ENCODE measurements at places on chromosomes 3 and 15.

DNA sequence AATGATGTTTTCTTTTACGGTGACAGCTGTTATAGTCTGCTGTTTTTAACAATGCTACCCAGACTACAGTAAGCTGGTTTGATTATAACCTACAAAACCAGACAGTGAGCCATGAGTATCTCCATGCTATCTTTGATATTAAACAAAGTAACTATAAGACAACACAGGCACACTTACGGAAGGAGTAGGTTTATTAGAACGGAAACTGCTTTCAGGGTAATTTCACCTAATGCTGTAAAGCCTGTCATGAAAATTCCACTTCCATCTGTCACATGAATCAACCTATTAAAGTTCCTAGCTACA is 33.0 kb downstream of the VPS13C start:
- DNase-seq, result no peak

DNA sequence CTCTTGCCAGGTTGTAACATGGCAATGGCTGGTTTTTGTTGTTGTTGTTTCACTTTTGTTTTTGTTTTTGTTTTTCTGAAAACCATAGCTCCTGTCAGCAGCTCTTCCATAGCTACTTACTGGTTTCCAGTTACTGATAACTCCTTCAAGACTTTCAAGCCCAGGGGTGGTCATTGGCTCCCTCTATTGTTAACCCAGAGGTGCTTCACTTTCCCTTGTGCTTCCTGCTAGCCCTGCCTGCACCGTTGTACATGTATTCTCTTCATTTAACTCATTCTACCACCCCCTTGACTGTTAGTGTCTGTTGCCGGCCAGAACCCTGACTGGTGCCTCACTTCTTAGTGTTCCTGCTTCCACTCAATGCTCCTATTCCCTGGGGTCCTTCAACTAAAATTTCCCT is 4.2 kb upstream of the TRAT1 start:
- no peak for DNase-seq

DNA sequence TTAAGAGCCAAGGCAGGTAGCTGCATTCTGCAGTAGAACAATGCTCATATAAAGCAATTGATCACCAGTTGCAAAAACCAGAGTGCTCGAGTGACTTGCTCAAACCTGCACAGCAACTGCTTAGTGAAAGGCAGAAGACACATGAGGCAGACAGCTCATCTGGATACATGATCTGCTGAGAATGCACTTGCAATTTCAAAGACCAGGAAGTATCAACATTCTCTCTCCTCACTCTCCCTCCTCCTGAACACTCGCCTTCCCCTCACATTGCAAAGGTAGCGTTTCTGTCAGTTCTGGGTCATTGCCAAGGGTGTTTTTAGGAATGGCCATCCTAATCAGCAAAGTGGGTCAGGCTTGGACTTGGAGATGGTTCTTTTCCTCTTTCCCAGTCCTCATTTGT is 61.0 kb downstream of the BFSP2 start:
- no peak for DNase-seq

DNA sequence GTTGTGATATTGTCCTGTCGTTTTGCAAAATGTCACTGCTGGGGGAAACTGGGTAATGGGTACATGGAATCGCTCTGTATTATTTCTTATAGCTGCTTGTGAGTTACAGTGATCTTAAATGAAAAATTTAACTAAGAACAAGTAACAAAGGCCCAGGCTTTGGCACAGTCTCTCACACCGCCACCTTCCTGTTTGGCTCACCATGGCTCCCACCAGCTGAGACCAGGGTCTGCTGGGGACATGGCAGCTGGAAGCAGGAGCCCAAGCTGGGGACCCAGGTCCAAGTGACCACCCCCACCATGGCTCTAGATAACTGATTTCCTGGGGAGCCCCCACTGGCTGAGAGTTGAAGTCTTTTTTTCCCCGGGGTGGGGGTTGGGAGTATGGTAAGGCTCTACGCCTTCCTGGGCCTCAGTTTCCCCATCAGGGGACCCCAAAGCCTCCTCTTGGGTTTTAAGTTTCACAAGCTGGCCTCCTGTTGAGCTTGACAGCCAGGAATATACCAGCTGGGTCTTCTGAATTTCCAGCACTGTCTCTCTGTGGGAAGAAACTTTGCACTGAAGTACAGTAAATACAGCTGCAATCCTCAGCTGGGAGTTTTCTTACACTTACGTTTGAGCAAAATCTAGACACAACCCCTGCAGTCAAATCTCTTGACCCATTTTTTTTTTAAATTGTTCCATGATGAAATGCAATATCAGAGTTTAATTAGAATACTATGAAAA is 26.1 kb downstream of the ABTB1 start:
- DNase-seq, result no peak

DNA sequence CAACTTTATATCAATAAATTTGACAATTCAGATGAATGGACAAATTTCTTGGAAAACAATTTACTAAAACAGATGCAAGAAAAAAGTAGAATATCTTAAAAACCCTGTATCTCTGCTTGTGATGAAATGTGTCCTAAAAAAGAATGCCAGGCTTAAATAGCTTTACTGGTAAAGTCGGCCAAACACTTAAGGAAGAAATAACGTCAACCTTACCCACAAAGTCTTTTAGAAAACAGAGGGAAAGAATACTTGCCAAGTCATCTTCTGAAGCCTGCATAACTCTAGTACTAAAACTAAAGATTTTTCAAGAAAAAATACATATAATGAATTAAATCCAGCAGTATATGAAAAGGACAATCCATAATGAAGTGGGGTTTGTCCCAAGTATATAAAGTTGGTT is 111.1 kb downstream of the RASA2 start:
- DNase-seq, result no peak

- DNase-seq, result peak; percentile 79
Measured at GRCh38 chr3:48507256-48508061, 3.5 kb upstream of the SHISA5 start.

DNA sequence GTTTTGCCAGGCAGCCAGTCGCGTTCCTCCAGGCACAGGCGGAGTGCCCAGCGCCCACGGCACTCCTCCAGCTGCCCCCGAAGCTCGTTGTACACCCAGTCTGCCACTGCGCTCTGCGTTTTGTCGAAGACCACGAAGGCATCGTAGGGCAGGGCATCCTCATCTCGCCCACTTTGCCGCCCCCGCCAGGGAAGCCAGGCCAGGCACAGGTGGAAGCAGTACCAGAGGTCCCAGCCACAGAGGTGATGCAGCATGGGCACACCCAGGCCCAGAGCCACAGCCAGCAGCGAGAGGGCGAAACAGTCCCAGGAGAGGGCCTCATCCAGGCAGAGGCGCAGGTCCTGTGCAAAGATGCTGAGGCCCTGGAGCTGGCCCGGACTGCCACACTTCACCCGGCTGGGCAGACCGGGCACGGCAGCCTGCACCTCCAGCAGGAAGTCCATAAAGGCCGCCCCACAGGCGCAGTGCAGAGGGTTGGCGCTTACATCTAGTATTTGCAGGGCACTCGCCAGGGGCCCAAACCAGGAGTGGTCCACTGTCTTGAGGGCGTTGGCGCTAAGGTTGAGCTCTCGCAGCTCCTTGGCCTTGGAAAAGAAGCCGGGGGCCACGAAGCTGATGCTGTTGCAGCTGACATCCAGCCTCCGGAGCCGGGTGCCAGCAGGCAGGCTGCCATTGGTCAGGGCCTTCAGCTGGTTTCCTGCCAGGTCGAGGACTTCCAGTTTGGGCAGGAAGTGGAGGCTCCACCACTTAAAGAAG is 3.7 kb downstream of the TLR9 start:
- no peak for DNase-seq

DNA sequence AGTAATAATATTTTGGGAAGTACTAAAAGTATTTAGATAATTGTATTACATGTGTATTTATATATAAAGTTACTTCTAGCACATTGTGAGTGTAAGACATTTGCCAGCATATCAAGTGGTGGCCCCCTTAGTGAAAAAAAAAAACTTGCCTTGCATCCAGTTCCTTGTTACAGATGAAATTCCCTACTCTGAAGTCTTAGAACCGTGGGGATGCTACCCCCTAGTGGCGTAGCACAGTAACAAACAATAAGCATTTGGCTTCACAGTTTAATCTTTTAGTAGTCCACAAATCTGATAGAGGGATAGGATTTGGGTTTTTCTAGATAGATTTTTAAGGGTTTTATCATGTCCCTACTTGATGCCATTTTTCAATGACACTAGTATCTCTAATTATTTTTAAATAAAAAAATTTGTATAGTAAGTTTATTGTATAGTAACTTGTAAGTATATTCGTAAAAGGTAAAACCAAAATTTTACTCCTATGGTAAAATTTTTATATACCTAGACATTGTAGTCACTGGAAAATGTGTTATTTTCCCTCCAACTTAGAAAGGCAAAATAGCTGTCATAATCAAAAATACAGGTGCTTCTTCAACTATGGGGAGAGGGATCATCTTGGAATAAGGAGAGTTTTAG is 14.3 kb downstream of the SMC4 start:
- DNase-seq, result peak; percentile 27

DNA sequence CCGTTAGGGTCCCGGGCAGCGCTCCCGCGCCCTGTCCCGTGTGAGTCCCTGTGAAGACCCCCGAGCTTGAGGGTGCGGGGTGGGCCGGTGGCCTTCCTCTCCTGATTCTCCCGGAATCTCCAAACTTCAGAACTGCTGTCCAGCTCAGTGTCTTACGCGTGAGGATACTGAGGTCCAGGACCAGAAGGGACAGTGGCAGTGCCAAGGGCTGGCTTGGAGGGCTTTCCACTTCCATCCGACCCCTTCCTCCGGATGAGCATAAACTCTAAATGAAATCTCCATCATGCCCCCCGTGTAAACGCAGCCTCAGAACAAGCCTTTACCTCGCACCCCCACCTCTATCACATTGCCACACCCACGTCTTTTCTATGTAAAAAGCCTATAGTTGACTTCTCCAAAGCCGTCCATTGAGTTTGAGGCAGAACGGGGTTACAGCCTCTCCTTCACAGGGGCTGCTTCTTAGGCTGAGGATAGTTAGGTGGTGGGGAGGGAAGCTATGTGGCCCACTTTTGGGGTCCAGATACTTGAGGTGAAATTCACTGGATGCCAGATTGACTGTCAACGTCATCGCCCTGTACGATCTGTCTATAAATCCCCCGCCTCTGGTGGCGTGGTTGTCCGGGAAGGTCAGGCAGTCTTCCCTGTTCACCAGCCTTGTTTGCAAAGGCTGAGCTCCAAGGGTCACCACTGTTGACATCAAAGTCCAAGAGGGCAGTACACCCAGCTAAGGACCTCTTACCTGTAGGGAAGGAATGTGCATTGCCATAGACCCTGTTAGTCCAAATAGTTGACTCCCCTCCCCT is 1.1 kb downstream of the EDEM1 start:
- no peak for DNase-seq

DNA sequence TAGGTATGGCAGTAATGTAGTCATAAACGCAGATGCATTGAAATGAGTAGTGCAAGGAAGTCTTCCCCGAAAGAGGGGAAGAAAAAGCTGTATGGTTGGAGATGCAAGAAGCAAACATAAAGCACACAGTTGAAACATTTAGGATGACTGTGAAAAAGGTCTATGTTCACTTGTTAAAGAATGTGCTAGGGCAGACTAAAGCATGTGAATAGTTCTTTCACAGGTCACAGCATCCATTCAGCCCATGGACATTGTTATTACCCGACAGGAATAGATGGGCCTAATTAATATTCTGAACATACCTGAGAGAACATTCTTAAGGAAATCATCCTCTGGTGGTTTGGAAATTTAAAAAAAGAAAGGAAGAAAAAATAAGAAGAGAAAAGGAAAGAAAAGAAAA is 595.2 kb downstream of the ZIC1 start:
- DNase-seq, result no peak

DNA sequence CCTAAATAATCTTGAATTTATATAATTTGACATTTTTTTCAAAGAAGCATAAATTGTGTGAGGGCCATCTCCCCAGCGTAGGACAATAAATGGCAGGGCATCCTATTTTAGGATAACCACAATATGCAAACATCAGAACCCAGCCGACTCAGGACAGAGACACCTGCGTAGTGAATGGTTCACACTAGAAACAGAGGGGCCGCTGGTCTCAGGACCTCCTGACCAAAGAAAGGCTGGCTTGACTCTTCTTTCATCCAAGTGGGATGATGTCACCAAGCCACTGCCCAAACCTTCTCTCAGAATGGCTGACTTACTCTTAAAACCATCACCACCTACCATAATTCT is 162.1 kb downstream of the FOXP1 start:
- DNase-seq, result no peak

DNA sequence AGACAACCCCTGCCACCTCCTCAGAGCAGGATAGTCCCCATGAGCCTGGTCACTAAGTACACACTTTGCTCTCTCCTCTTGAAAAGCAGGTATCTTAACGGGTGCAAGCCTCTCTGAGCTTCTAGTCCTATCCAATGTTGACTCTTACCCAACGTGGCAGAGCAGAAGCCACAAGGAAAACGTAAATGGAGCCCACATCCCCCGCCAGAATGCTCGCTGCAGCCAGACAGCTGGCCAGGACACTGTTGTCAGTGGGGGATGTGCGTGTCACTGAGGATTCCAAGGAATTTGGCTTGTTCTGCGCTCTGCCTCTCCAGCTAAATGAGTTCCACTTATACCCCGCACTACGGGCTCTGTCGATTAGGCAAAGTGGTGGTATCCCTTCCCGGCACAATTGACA is 67.8 kb upstream of the IGF1R start:
- DNase-seq, result no peak

DNA sequence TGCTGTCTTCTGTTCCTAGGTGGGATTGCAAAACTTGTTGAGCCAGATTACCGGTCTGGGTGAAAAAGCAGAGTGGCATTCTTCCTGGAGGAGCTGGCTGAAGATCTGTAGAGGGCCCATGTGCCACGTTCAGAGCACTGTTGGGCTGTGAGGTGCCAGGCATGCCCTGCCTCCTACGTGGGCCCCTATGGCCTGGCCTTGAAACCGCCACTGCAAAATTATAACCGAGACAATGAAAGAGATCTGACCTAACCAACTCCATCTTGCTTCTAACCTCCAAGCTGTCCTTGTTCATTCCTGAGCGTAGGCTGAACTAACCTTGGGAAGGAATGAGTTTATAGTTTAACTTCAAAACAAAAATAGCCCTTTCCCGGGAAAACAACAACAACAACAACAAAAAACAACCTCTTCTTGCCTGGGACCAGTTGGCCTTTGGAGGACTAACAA is 1.4 kb upstream of the ACAD9 start:
- no peak for DNase-seq
